ENCODE measurements at places on chromosomes 7 and 10.

- no peak for DNase-seq
Observed at GRCh38 chr10:1153805-1154351, 97.7 kb downstream of the WDR37 start.

DNA sequence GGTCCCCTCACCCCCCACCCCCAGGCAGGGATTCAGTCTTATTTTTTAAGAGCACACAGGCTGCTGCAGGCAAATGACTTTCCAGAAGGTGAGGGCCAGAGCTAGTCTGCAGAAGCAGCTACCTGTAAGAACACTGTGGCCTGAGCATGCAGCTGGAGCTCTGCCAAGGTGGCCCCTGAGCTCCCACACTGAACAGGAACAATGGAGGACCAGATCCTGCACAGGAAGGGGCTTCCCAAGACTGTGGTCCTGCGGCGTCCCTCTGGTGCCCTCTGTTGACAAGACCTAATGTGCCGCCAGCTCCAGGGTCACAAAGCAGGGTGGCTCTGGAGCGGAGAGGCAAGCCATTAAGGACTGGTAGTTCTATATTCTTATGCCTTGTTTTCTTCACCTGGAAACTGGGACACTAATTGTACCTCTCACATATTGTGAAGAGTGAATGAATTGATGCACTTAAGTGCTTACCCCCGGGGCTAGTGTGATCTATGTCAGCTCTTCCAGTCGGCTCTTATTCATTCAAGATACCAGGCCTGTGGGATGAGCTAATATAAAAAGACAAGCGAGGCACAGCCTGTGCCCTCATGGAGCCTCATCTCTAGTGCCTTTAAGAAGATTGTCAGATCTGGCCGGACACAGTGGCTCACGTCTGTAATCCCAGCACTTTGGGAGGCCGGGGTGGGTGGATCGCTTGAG lies 8.0 kb upstream of the BEND7 start:
- peak; percentile 29 for DNase-seq

DNA sequence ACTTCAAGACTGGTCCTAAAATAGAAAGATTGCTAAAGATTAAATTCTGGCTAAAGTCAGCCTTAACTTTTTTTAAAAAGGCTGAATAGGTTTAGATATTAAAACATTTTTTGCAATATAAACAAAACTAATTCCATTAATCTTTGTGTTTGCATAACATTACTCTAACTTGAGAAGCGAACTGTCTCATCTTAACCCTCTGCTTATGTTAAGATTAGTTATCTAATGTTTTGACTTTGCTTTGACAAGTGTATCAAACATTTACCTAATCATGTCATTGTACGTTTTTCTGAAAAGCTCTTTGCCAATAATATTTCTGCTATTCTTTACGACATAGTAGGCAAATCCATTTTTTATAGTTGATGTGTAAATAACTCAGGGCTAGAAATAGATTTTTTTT lies 68.0 kb downstream of the ITIH5 start:
- DNase-seq = no peak

DNA sequence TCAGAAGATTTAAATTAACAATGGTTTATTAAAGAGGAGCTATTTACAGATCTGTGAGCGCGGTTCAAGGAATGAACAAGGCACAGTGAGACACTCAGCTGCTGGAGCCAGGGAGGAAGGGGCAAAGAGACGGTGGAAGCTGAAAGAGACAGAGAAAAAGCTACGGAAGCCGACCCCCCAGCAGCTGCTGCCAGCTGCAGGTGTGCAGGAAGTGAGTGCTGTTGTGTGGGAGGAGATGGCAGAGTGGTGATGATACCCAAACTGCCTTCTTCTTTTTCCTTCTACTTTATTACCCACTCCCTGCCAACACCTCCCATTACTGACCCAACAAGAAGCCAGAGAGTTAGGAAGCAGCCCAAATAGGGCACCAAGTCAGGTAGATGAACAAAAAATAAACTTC lies 41.9 kb upstream of the MBL2 start:
- DNase-seq = no peak

DNA sequence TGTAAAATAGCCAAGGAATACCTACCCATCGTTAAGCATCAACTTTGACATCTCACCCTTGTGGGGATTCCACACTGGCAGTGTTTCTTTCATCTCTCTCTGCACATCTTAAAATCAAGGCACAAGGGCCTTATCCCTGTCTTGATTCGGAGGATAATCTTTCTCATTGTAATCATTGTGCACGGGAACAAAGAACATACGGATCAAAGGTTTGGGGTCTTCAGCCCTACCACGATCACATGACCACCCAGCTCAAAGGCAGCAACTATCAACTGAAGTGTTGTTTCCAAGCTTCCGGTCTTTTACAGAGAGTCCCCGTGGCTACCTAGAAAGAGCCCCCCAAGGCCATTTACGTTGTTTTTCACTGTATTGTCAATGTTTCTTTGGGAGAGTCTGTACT lies 11.9 kb downstream of the FGFBP3 start:
- DNase-seq = no peak

- DNase-seq = no peak
Observed at GRCh38 chr7:135359615-135360014, 126.0 kb downstream of the STRA8 start.

GRCh38 chr10:4638099-4638498 lies 187.9 kb upstream of the AKR1E2 start:
- no peak for DNase-seq

DNA sequence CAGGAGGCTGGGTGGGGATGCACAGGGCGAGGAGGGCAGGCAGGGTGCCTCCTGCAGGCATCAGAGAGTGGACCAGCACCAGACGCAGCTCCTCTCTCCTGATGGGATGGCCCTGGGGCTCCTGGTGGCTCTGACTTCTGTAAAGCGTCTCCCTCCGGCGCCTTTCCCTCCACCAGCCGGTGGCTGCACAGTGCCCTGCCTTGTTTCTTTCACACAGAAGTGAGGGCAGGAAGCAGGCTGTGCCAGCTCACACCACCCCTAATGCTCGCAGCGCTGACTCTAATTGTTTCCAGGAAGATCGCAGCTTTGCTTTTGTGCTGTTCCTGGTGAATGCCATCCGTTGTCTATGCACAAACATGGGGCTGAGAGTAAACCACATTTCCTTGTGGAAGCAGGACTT lies 152.3 kb upstream of the LANCL2 start:
- DNase-seq = no peak
